Kasumi-1 (cell line): ENCODE measurements at places on chromosomes 11 and 22.
A peak's percentile ranks its signal among the peaks of the same experiment; 100 is the strongest.

DNA sequence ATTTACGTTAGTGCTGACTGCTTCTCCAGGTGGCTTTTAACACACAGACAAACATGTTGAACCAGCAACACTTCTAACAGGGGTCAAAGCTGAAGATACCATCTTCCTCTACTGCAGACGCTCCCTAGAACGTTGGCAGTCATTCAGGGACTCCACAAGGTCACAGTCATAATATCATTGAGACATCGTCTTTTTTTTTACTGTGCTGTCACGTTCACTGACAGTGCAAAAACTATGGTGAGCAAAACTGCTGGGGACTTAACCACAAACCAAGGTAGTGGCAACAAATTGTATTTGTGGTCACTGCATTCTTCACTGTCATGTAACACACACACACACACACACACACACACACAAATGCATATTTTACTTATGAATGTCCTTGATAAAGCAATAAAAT lies 244.9 kb downstream of the CASP12 start:
- no peak for DNase-seq

DNA sequence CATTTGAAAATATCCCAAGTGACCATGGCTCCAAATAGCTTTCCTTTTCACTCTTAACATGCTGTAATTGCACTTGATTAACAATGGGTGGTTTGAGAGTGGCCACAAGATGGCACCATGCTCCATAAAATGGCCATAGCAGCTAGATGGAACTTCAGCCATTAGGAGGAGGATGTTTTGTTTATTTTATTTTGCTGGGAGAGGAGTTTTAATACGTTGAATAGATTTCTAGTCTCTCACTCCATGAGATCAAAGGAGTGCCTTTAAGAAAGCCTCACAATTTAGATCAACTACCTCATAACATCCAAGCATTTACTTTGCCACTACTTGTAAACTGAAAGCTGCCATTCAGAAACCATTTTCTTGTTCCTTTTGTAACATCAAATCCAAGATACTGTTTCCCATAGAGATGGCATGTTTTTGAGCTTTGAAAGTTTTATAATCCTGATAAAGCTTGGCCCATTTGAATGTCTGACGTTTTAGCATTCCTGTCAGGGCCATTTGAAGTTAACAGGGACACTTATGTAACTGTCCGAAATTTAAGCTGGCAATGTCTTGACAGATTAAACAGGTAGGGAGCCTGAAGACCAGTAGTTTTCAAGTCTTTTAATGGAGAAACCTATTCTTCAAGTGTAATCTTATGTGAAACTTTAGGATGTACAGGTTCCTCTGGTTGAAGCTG lies 4.7 kb downstream of the FEN1 start:
- peak; percentile 90 for DNase-seq

- DNase-seq = peak; percentile 23
Observed at GRCh38 chr22:33302049-33302545, 243.9 kb upstream of the SYN3 start.

DNA sequence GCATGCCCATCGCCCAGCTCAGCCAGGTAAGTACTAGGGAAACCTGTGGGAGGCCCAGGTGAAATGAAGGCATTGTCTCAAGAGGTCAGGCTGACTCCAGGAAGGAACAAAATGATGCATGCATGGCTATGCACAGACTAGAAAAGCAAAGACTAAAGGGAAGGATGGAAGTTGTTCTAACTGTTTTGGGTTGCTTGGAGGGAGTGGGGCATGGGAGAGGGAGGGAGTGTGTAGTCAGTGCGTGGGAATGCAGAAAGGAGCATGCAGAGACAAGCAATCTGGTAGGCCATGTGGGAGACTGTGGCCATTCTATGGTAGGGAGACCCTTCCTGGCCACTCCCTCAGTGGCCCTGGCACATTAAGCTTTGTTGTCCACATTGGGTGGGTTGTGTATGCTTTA lies 2.9 kb downstream of the MICAL3 start:
- DNase-seq = no peak

DNA sequence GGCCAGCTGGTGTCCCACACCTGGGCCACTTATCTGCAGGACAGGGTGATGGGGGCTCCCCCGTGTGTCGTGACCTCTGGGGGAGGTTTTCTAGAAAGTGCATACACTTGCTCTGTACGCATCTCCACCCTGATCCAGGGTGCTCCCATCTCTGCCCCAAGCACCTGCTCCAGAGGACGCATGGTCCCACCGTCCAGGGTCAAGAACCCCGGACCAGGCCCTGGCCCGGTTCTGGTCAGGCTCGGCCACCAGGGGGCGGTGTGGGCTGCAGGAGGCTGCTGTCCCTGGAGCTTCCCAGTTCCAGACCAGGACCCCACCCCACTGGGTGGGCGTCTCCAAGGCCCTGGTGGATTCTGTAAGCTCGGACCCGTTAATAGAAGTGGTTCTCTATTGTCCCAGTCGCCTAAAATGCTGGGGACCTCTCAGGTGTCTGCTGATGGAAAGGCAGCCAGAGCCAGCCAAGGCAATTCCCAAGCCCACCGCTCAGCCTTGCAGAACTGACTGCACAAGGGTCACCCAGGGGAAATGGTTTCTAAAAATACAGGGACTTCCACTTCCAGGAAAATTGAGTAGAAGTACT lies 34.7 kb upstream of the SEPTIN5 start:
- no peak for DNase-seq
